GM10248 (cell line): ENCODE measurements at places on chromosomes 6 and 20.

GRCh38 chr6:46290421-46291274 is 119.9 kb upstream of the ENPP5 start:
- DNase-seq, result no peak

DNA sequence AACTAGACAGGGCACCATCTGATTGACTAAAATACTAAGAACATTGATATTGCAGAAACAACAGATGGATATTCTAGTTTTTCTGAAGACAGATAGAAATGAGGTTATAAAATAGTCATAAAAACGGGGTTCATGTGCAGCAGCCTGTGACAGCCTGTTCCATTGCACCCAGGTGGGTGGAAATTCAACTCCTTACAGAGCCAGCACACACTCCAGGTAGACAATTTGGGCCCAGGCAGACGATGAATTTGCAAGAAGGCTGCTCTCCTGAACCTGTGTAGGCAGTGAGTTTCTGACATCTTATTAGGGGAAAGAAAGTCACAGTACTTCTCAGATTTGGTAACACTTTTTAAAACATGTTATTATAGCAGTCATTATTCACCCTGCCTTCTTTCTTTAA is 414.1 kb downstream of the PHF3 start:
- no peak for DNase-seq

- DNase-seq, result no peak
Measured at GRCh38 chr6:92404281-92404680, 1015.1 kb downstream of the EPHA7 start.

- DNase-seq, result no peak
Measured at GRCh38 chr6:108250240-108250866, 10.5 kb downstream of the SNX3 start.

- no peak for DNase-seq
Measured at GRCh38 chr6:141169419-141169818, 963.3 kb upstream of the GJE1 start.

GRCh38 chr6:109429496-109429895 is 10.9 kb downstream of the PPIL6 start:
- no peak for DNase-seq

- no peak for DNase-seq
Measured at GRCh38 chr6:19465760-19466159, 371.4 kb upstream of the ID4 start.

GRCh38 chr6:96725296-96725695 is 112.0 kb downstream of the GPR63 start:
- no peak for DNase-seq

GRCh38 chr6:152821525-152821924 is 70.9 kb downstream of the VIP start:
- no peak for DNase-seq

GRCh38 chr6:106731144-106731842 is 101.9 kb downstream of the QRSL1 start:
- no peak for DNase-seq

- DNase-seq, result peak; percentile 69
Measured at GRCh38 chr6:144008120-144008811, at the start of gene PLAGL1. Gene PLAGL1, minus strand, starts transcription at chr6:144008259. Its CDS starts 60,123 bp downstream, at chr6:143948136.

GRCh38 chr6:155014137-155014536 is 19.0 kb downstream of the TIAM2 start:
- no peak for DNase-seq

DNA sequence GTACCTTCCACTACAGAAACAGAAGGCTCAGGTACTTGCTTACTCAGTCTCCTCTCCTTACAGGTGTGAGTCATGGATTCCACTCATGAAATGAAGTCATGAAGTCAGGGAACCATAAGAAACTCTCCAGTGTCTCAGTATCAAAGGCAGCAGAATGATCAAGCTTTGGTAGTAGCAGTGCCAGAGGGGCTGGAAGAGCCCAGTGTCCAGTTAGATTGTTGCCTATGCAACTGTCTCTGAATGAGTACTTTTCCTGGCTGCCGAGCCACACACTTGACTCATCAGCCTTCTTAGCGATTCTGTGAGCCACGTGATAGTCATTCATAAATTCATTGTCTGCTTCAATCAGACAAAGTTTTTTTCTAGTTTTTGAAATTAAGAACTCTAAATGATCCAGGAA is 52.2 kb upstream of the DTNBP1 start:
- no peak for DNase-seq

DNA sequence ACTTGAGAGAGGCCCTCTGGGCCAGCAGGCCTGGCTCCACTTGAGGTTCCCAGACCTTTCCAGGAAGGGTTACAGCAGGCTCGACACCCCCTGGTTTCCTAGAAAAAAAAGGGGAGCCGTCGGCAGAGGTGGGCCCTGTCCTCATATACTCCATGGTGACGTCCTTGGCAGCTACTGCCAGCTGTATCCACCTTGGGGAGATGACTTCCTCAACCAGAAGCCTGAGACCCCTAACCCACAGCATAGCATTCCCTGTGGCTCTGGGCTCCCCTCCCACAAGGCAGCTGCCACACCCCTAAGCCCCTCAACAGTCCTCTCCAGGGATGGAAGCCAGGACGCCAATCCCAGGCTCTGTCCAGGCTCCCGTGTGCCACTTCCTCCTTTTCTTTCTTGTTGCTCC is 294.8 kb downstream of the CDC5L start:
- no peak for DNase-seq

DNA sequence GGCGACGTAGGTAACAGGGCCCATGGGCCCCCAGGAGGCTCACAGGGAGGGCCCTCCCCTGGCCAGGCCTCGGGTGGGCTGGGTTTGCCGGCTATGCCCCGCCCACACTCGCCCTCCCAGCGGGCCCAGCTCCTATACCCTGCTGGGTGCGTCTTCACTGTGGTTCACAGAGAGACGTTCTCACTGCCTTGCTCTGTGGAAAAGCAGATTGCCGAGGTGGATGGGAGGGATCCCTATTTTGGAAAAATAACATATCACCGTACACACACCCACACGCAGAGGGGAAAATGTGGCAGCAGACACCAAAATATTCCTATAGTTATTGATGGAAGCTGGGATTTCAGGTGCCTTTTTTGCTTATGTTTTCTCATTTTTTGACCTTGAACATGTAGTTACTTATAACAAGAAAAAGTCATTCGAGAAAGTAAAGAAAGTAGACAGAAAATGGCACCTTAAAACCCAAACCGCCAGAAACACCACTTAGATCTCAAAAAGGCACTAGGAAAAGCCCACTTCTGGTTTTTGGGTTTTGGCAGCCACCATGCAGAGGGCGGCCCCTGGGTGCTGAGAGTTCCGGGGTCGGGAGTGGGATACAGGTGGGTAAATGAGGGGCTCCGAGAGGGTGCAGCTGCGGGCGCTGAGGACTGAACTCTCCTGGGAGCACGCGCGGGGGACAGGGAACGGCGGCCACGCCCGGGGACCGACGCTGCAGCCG is 49.4 kb downstream of the TMEM242 start:
- peak; percentile 80 for DNase-seq

- no peak for DNase-seq
Measured at GRCh38 chr6:116277124-116277523, 2.6 kb downstream of the TSPYL1 start.
